ENCODE measurements at places on chromosomes 3 and 15. TPM values are rescaled to one million over a fixed set of nuclear protein-coding genes. Genes with fewer than 3 reads are reported as not detected.
A peak's percentile ranks its signal among the peaks of the same experiment; 100 is the strongest.

The GOLGA6L9 gene
- 1.2 TPM for total RNA-seq

The CISH gene
- 10.2 TPM for total RNA-seq

The COL7A1 gene
- 4.4 TPM for total RNA-seq

The RASA2 gene
- 16.0 TPM for total RNA-seq

The WDR48 gene
- total RNA-seq = 37.8 TPM

The PCLAF gene
- total RNA-seq = 57.6 TPM

DNA sequence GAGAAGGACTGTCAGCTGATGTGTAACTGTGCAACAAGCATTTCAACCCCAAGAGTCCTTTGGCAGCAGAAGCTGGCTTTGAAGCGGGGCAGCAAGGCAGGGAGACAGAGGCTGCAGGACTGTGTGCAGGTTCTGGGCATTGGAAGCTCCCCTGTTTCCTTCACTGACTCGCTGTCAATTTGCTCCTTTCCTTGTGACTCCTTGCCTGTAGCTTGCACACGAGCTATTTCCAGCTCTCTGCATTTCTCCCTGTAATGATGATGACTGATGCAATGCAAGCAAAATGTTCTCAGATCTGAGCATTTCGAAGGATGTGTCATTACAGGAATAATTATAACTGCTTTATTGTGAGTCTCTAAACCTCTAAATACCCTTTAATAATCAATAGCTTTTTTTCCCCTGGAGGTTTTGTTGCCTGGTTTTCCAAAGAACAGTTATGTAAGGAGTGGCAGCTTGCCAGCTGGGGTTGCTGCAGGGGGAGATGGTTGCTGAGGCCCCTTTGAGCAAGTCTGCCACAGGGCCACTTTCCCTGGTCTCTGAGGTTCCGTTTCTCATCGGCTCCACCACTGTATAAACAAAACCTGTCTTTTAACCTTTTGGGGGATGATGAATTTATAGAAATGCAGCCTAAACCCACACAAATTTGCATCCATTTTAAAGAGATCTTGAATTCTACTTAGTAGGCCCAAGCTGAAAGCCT, 2.8 kb downstream of the APOD start:
- no peak overlapping the region for H3K27ac ChIP-seq
- DNase-seq = no peak
- H3K4me3 ChIP-seq = no peak overlapping the region

GRCh38 chr3:64827019-64827418, 139.2 kb upstream of the ADAMTS9 start:
- H3K4me3 ChIP-seq = no peak overlapping the region
- no peaks in the 10 kb centered on the region for H3K27me3 ChIP-seq
- no peak for DNase-seq
- no peaks in the 10 kb centered on the region for H3K4me1 ChIP-seq
- no peak overlapping the region for H3K27ac ChIP-seq
- no peaks in the 10 kb centered on the region for H3K36me3 ChIP-seq

DNA sequence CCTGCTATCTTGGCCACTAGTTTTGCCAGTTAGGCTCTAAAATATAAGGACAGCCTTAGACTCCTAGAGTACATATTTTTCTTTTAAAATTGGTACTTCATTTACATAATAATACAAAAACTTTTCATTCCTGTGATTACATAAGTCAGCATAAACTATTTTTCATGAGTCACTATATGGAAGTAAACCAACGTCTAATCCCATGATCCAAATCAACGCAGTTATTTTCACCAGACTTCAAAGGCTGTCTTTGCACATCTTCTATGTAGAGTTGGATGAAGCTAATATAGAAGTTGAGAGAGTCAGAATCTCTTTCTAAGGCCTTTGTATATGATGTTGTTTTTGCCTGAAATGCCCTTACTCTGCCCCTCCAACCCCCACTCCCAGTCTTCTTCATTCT, 7.6 kb upstream of the MFSD1 start:
- peaks cover 9% of the 10 kb centered on the region for H3K27me3 ChIP-seq
- no peak for DNase-seq
- no peak overlapping the region for H3K4me3 ChIP-seq
- no peaks in the 10 kb centered on the region for H3K36me3 ChIP-seq
- no peaks in the 10 kb centered on the region for H3K4me1 ChIP-seq

DNA sequence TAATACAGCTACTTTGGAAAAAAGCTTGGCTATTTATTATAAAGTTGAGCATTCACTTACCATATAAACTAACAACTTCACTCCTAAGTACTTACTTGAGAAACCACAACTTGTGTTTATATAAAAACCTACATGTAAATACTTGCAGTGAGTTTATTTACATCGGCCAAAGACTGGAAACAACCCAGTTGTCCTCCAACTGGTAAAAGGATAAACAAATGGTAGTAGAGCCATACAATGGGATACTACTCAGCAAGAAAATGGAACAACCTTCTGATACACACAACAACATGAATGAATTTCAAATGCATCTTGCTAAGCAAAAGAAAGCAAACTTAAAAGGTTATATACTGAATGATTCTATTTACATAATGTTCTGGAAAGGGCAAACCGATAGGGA, 63.7 kb downstream of the SLC7A14 start:
- H3K27ac ChIP-seq = no peak overlapping the region
- no peaks in the 10 kb centered on the region for H3K27me3 ChIP-seq
- H3K36me3 ChIP-seq = no peaks in the 10 kb centered on the region
- no peak overlapping the region for H3K4me3 ChIP-seq
- no peak for DNase-seq
- no peaks in the 10 kb centered on the region for H3K4me1 ChIP-seq

DNA sequence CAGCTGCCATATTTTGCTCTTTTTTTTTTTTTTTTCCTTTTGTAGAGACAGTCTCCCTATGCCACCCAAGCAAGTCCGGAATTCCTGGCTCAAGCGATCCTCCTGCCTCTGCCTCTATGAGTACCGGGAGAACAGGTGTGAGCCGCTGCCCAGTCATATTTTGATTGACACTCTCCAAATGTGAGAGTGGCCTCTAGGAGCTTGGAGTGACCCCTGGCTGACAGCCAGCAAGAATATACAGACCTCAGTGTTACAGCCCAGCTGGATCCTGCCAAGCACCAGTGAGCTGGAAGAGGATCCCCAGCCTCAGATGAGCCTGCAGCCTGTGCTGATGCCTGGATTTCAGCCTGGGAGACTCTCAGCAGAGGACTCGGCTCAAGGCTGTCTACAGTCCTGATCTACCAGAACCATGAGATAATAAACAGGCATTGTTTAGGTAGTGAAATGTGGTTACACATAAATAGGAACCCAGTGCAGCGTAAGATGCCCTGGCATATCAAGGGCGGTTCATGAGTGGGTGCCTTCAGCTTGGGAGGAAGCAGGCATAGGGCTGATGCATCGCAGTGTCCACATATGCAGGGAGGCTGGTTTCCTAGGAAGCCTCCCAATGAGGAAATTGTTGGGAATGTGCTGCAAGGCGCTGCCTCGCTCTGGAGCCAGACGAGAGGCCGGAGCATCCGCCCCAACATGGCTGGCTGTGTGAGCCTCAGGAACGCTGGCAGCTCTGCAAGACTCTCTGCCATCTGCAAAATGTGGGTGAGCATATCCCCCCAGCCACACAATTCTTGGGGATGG, 38.9 kb upstream of the ATP10A start:
- no peaks in the 10 kb centered on the region for H3K27me3 ChIP-seq
- H3K27ac ChIP-seq = no peak overlapping the region
- H3K4me3 ChIP-seq = no peak overlapping the region
- no peaks in the 10 kb centered on the region for H3K4me1 ChIP-seq
- no peaks in the 10 kb centered on the region for H3K36me3 ChIP-seq

- H3K4me1 ChIP-seq = no peaks in the 10 kb centered on the region
- no peaks in the 10 kb centered on the region for H3K27me3 ChIP-seq
- no peak overlapping the region for H3K27ac ChIP-seq
- DNase-seq = no peak
- H3K4me3 ChIP-seq = no peak overlapping the region
- H3K36me3 ChIP-seq = no peaks in the 10 kb centered on the region
Observed at GRCh38 chr3:179676081-179676480, 23.2 kb downstream of the USP13 start.

DNA sequence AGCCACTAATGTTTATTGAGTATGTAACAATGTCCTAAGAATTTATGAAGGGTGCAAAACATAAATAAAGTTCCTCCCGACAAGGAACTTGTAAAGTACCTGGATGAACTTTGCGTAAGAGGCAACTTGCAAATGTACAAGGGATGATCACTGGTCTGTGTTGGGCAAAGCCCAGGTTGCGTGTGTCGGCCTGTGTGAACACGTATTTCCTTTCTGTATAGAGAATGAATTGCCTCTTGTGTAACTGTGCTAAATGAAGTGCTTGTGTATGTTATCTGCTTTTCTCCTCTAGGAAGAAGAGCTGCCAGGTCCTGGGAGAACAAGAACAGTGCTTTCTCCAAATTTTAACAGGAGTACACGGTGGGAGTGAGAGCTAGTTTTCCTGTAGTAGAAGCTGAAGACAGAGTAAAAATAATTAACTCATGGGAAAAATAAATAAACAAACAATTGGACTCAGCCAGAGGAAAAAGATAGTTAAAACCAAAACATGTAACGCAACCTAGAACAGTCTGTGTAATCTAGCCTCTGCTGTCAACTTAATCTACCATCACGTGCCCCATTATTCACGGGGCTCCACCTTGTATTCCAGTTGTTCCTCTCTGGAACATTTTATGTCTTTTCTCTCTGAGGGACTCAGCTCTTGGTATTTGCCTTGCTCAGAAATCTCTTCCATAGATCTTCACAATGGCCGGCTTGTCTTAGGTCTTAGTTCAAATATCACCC, 83.7 kb upstream of the RASGRP1 start:
- H3K27me3 ChIP-seq = no peaks in the 10 kb centered on the region
- H3K4me1 ChIP-seq = peaks cover 55% of the 10 kb centered on the region
- H3K36me3 ChIP-seq = no peaks in the 10 kb centered on the region
- no peak for DNase-seq
- H3K27ac ChIP-seq = no peak overlapping the region
- no peak overlapping the region for H3K4me3 ChIP-seq

DNA sequence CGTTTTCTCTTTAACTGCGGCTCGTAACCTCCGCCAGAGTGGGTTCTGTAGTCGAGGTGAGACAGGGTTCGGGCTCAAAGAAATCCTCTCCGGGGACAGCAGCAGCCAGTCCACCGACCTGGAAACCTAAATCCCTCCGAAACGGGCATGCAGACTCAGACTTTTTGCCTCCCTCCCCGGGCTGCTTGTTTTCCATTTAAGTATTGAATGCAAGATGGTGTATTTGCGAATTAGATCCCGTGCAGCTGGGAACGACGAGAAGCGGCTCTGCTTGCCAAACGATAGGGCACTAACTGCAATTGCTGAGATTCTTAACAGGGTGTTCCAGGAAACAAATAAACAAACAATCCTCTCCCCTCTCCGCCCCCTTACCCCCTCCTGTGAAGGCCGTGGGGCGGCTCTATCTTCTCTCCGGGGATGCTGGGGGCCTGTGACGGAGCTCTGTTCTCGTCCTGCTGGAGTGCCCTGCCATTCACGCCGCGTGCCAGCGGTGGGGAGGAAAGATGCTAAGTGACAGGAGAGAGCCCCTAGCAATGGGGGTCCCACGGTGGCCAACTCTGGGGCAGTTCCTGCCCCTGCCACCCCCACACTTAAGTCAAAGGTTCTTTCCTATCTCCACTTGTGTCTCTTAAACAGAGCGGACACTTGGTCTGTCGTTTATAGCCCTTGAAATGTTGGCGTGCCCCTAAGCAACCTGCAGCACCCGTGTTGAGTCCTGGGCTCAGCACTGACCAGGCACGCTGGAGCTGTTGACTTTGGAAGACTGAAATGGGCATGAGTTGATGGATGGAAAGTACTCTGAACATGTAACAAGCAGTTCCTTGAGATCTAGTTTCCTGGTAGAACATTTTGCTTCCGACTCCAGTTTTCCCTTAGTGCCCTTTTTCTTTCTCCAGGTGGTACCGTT, 1.3 kb upstream of the ETV5 start:
- DNase-seq = peak; percentile 26
- peaks cover 40% of the 10 kb centered on the region for H3K4me1 ChIP-seq
- no peaks in the 10 kb centered on the region for H3K36me3 ChIP-seq
- H3K4me3 ChIP-seq = no peak overlapping the region

DNA sequence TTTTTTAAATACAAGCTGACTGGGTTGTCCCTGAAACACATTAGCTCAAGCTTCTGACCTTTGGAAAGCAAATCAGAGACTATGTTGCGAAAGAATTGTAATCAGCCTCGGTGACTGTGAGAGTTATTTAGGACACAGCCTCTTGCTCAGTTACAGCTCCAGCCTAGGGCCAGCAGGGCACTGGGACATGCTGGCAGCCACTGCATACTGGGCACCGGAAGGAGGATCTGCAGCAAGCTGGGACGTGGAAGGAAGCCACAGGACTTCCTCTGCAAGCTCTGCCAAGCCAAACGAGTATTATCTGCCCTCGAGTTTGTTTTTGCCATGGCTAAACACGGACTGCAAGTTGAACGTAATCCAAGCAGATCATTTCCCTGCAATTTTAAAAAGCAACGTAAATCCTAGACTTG, 24.4 kb upstream of the COPG1 start:
- H3K27me3 ChIP-seq = no peaks in the 10 kb centered on the region
- H3K36me3 ChIP-seq = no peaks in the 10 kb centered on the region
- no peak for DNase-seq
- no peaks in the 10 kb centered on the region for H3K4me1 ChIP-seq

DNA sequence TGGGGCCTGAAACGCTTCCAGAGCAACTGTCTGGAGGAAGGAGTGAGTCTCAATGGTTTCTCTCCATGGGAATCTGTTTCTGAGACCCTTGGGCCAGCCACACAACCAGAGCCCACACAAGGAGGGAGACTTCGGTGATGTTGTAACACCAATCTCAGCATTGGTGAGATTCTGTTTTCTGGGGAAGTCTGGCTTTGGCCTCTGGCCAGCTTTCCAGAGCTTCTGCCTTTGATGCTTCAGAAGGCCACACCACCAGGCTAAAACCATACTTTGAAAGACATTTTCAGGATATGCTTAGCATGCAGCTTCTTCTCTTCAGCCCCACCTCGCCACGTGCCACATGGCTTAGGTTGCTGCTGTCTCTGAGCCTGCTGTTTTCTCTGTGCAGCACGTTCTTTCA, 3.6 kb upstream of the EEFSEC start:
- peaks cover 11% of the 10 kb centered on the region for H3K4me1 ChIP-seq
- no peak overlapping the region for H3K27ac ChIP-seq
- H3K27me3 ChIP-seq = no peaks in the 10 kb centered on the region

DNA sequence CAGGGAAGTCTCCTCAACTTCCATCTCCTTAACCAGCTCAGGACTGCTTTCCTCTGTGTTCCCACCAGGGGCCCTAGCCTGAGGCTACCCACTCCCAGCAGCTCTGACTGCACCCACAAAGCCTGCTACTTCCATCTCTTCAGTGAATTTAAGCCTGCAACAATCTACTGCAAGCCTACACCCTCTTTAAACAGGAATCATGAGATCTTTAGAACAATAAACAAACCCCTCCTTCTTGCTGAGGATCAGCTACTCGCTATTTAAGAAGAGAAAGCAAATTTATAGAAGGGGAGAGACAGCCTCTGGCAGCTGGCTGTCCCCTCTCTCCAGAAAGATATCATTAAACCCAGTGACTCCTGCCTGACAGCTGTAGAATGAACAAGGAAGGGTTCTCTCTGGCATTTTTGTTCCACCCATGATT, 51.9 kb downstream of the ARHGAP31 start:
- H3K4me3 ChIP-seq = no peak overlapping the region
- H3K36me3 ChIP-seq = no peaks in the 10 kb centered on the region
- DNase-seq = no peak

GRCh38 chr3:14174483-14174882, 3.9 kb downstream of the XPC start:
- no peak for DNase-seq
- H3K4me1 ChIP-seq = peaks cover 33% of the 10 kb centered on the region
- no peak overlapping the region for H3K4me3 ChIP-seq
- H3K36me3 ChIP-seq = peaks cover 31% of the 10 kb centered on the region

GRCh38 chr3:100053951-100054620, 60.2 kb downstream of the FILIP1L start:
- H3K36me3 ChIP-seq = no peaks in the 10 kb centered on the region
- H3K4me1 ChIP-seq = no peaks in the 10 kb centered on the region
- no peak overlapping the region for H3K27ac ChIP-seq
- H3K4me3 ChIP-seq = no peak overlapping the region
